ENCODE measurements at places on chromosomes 13 and 19. TPM values are rescaled to one million over a fixed set of nuclear protein-coding genes. Genes with fewer than 3 reads are reported as not detected.

- H3K27ac ChIP-seq = peak overlapping the region; percentile 79
- no peak overlapping the region for H3K4me3 ChIP-seq
- no peaks in the 10 kb centered on the region for H3K36me3 ChIP-seq
- peaks cover 18% of the 10 kb centered on the region for H3K4me1 ChIP-seq
- H3K27me3 ChIP-seq = peaks cover 6% of the 10 kb centered on the region
Observed at GRCh38 chr13:30666113-30666512, 48.4 kb downstream of the USPL1 start.

Gene CYP2S1
- total RNA-seq = 4.0 TPM

Gene DLL3
- total RNA-seq = 1.1 TPM

DNA sequence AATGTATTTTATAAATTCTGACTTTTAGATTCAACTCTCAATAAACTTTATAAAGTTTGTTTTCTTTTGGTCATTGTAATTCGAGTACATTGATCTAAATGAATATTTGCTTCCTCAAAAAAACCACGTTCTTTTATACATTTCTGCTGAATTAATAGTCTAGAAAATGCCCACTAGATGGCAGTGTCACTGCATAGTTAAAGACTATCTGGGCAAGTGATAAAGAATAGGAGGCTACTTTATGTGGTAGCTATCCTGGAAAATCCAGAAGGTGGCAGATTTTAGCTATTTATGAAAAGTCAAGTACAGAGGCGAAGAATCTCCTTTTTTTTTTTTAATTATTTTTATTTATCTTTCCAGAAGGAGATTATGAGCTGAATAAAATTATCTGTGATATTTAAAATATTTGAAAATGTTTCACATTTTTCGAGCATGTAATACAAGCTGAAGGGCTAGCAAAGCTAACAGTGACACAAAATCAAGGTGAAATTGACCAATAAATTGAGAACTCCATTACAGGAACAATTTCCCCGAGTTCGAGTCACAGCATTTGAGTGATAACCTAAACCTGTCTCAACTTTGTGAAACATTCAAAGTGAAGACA is 221.8 kb downstream of the OLFM4 start:
- H3K27ac ChIP-seq = no peak overlapping the region
- peak; percentile 12 for DNase-seq
- H3K36me3 ChIP-seq = no peaks in the 10 kb centered on the region
- peaks cover 5% of the 10 kb centered on the region for H3K4me1 ChIP-seq
- peaks cover 31% of the 10 kb centered on the region for H3K27me3 ChIP-seq
- H3K4me3 ChIP-seq = no peak overlapping the region

DNA sequence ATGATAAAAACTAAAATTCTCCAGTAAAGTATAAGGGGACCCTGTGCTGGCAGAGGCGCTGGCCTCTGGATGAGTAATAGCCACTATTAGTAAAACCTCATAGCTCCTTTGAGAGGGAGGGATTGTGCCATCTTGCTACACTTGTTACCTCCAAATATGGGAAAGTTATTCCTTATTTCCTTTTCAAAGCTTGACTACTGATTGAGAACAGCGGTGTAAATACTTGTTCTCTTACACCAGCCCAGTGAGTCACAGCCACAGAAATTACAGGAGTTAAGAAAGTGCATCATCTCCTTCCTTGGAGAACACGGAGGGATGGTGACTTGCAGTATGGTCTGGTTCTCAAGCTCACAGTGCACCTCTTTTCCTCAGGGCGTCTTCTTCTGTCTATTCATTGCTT is 379.0 kb downstream of the EFNB2 start:
- peaks cover 3% of the 10 kb centered on the region for H3K27me3 ChIP-seq
- H3K36me3 ChIP-seq = no peaks in the 10 kb centered on the region
- peaks cover 1% of the 10 kb centered on the region for H3K4me1 ChIP-seq
- no peak overlapping the region for H3K27ac ChIP-seq
- DNase-seq = no peak

GRCh38 chr13:95256091-95256490 is 45.2 kb downstream of the ABCC4 start:
- H3K27ac ChIP-seq = no peak overlapping the region
- H3K4me1 ChIP-seq = peaks cover 19% of the 10 kb centered on the region
- peaks cover 12% of the 10 kb centered on the region for H3K36me3 ChIP-seq

DNA sequence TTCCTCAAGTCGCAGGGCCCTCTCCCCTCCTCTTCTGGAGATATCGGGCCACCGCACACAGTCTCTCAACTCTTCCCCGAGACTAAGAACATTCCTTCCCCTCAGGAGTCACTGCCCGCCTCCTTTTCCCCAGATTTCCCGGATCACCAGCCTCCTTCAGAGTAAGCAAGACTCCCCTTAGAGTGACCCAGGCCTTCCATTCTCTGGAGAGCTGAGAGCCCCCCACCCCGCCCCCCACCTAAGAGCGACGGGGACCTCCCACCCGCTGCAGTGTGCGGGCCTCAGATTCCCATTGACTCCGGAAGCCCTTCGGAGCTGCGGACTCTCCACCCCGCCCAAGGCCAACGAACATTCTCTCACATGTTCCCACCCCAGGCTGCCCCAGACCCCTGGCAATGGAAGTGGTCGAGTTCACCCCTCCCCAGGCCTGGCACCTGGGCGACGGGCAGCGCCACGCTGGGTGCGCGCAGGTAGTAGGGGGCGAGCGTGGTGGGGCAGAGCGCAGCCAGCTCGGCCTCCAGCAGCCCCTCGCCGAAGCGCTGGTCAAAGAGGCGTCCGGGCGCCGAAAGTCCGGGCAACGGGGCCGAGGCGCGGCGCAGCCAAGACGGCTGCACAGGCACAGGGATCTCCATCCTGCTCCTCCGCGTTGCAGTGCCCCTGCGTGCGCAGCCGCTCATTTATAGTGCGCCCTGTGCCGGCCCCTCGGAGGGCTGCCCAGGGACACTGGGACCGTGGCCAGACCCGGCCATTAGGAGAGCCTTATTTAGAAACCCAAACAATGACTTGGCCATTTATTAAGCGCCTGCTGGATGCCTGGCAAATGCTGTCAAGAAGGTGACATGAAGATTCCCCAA is at the start of gene HSPB6:
TSS of gene HSPB6 (minus strand) at position 653 of the 854 bp plus-strand sequence. CDS start at position 632, 21 bp downstream.
- H3K4me3 ChIP-seq = peak within 1 kb of the TSS; percentile 94
- DNase-seq = no peak
- peaks cover 20% of the 10 kb centered on the region for H3K27me3 ChIP-seq
- peaks cover 12% of the 10 kb centered on the region for H3K4me1 ChIP-seq
- peak within 1 kb of the TSS; percentile 91 for H3K27ac ChIP-seq

GRCh38 chr13:110914331-110915056 is 375 bp downstream of the ANKRD10 start:
- H3K27ac ChIP-seq = peak overlapping the region; percentile 99
- H3K4me1 ChIP-seq = peaks cover 35% of the 10 kb centered on the region
- H3K4me3 ChIP-seq = peak overlapping the region; percentile 88
- peaks cover 6% of the 10 kb centered on the region for H3K36me3 ChIP-seq
- no peaks in the 10 kb centered on the region for H3K27me3 ChIP-seq

Gene BSG
- 472 TPM for total RNA-seq

Gene PHLDB3
- 20.3 TPM for total RNA-seq

Gene ZNF559
- total RNA-seq = 42.5 TPM

DNA sequence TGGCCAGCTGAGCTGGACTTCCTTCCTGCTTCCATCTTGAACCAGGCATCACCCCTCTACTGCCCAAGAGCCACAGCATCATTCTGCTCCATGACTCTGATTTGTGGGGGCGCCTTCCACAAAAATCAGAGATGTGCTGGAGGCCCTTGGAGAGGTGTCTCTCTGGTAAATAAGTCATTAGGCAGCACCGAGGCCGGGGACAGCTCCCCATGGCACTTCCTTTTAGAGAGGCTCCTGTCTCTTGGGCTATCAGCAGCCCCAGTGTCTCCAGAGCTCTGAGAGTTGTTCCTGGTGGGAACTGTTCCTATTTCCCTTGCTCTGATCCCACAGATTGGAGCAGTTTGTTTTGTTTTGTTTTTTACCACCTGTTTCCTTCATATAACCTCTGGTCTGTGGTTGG is 19.9 kb downstream of the NWD1 start:
- no peak overlapping the region for H3K4me3 ChIP-seq
- H3K4me1 ChIP-seq = no peaks in the 10 kb centered on the region
- H3K27ac ChIP-seq = no peak overlapping the region
- no peak for DNase-seq
- H3K36me3 ChIP-seq = no peaks in the 10 kb centered on the region

- H3K27ac ChIP-seq = no peak overlapping the region
- DNase-seq = no peak
- H3K4me3 ChIP-seq = no peak overlapping the region
Observed at GRCh38 chr19:351976-352625, 7.5 kb upstream of the MIER2 start.

DNA sequence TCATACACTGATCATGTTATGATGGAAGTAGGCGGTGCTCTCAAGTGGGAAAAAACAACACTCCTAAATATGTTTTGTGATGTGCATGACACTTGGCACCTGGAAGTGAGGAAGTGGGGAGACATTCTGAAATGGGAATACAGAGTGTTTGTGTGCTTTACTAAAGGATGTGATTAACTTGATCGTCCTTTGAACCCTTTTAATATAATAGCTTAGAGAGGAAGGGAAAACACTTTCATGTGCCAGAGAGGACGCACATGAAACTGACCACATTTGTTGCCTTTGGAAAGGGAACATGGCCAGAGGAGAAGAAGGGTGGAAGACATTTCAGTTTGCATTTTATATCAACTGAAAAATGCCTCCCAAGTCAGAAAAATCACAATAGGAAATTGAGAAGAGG is 31.4 kb downstream of the SMAD9 start:
- DNase-seq = no peak
- no peaks in the 10 kb centered on the region for H3K36me3 ChIP-seq
- peaks cover 65% of the 10 kb centered on the region for H3K4me1 ChIP-seq
- peaks cover 20% of the 10 kb centered on the region for H3K27me3 ChIP-seq

GRCh38 chr19:16535381-16535780 is 6.9 kb downstream of the CHERP start:
- H3K4me1 ChIP-seq = peaks cover 2% of the 10 kb centered on the region
- no peaks in the 10 kb centered on the region for H3K27me3 ChIP-seq
- no peak overlapping the region for H3K4me3 ChIP-seq

Gene FUT2
- total RNA-seq = 2.4 TPM

DNA sequence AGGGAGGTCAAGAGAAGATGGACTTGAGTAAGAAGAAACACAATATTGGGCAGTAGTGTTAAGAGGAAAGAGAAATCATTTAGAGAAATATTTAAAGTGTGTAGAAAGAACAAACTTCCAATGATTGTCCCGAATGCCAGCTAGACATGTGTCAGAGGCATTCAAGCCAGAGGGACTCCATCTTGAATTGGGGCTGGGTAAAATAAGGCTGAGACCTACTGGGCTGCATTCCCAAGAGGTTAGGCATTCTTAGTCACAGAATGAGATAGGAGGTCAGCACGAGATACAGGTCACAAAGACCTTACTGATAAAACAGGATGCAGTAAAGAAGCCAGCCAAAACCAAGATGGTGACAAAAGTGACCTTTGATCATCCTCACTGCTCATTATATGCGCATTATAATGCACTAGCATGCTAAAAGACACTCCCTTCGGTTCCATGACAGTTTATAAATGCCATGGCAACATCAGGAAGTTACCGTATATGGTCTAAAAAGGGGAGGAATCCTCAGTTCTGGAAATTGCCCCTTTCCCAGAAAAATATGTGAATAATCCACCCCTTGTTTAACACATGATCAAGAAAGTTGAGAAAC is 127.0 kb upstream of the IPO5 start:
- H3K4me1 ChIP-seq = no peaks in the 10 kb centered on the region
- DNase-seq = no peak
- no peaks in the 10 kb centered on the region for H3K27me3 ChIP-seq
- no peak overlapping the region for H3K27ac ChIP-seq
- H3K36me3 ChIP-seq = no peaks in the 10 kb centered on the region

Gene DACH1
- 37.1 TPM for total RNA-seq

DNA sequence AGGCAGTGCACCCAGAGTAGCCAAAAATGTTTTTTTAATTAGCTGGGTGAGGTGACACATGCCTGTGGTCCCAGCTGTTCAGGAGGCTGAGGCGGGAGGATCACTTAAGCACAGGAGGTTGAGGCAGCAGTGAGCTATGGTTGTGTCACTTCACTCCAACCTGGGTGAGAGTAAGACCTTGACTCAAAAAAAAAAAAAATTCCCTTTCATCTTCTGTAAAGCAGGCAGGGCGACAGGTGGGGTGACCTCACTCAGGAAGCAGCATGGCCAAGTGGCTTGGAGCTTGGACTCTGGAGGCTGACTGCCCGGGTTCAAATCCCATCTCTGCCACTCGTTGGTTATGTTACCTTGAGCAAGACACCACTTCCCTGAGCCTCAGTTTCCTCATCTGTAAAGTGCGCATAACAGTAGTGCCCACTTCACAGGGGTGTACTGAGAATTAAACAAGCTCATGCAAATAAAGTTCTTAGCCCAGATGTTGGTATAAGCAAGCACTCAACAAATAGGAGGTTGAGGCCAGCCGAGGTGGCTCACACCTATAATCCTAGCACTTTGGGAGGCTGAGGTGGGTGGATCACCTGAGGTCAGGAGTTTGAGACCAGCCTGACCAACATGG is 48.3 kb downstream of the MAP4K1 start:
- H3K36me3 ChIP-seq = no peaks in the 10 kb centered on the region
- H3K27me3 ChIP-seq = peaks cover 23% of the 10 kb centered on the region
- no peaks in the 10 kb centered on the region for H3K4me1 ChIP-seq
- H3K4me3 ChIP-seq = no peak overlapping the region
- DNase-seq = no peak
- H3K27ac ChIP-seq = no peak overlapping the region

Gene ZNF536
- 2.0 TPM for total RNA-seq

Gene TTC9B
- total RNA-seq = not detected

GRCh38 chr13:33758113-33758512 is 59.8 kb upstream of the RFC3 start:
- H3K4me3 ChIP-seq = no peak overlapping the region
- peaks cover under 1% of the 10 kb centered on the region for H3K4me1 ChIP-seq
- no peak overlapping the region for H3K27ac ChIP-seq
- no peak for DNase-seq
- H3K36me3 ChIP-seq = no peaks in the 10 kb centered on the region

Gene SUGP1
- total RNA-seq = 95.6 TPM

- no peaks in the 10 kb centered on the region for H3K27me3 ChIP-seq
- no peak for DNase-seq
- H3K36me3 ChIP-seq = peaks cover 4% of the 10 kb centered on the region
- no peaks in the 10 kb centered on the region for H3K4me1 ChIP-seq
Observed at GRCh38 chr19:12603714-12604113, 6.9 kb downstream of the ZNF490 start.

GRCh38 chr19:7652061-7652641 is 15.2 kb downstream of the STXBP2 start:
- H3K27me3 ChIP-seq = peaks cover 30% of the 10 kb centered on the region
- peak overlapping the region; percentile 82 for H3K27ac ChIP-seq
- DNase-seq = peak; percentile 90
- peak overlapping the region; percentile 59 for H3K4me3 ChIP-seq

Gene CYP2F1
- not detected for total RNA-seq

Gene PTGIR
- not detected for total RNA-seq

- no peaks in the 10 kb centered on the region for H3K4me1 ChIP-seq
- H3K27me3 ChIP-seq = peaks cover 4% of the 10 kb centered on the region
- H3K4me3 ChIP-seq = no peak overlapping the region
- no peak for DNase-seq
Observed at GRCh38 chr19:53730391-53730790, 93.7 kb downstream of the NLRP12 start.

Gene GNA15
- not detected for total RNA-seq

GRCh38 chr19:5156231-5156986 is 184.2 kb downstream of the PTPRS start:
- peak overlapping the region; percentile 43 for H3K27ac ChIP-seq
- no peaks in the 10 kb centered on the region for H3K27me3 ChIP-seq
- DNase-seq = no peak

Gene MUC16
- 0.43 TPM for total RNA-seq
